ENCODE measurements at places on chromosomes 5 and 9.
A peak's percentile ranks its signal among the peaks of the same experiment; 100 is the strongest.

DNA sequence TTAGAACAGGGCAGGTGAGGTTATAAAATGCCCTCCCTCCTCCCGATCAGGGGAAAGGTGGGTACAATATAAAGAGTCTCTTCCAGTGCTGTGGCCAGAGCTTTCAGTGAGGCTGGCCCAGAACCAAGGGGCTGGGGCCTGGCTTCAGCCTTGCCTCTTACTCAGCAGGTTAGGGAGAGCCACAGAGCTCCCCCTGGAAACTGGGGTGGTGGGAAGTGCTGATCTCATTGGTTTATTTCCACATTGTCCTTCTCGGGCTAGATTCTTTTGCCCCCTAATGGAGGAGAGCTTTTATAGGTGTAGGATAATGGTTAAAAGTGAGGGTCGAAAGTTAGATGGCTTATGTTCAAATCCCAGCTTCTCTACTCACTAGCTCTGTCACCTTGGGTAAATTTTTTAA is 186.7 kb upstream of the TBC1D2 start:
- DNase-seq = no peak

DNA sequence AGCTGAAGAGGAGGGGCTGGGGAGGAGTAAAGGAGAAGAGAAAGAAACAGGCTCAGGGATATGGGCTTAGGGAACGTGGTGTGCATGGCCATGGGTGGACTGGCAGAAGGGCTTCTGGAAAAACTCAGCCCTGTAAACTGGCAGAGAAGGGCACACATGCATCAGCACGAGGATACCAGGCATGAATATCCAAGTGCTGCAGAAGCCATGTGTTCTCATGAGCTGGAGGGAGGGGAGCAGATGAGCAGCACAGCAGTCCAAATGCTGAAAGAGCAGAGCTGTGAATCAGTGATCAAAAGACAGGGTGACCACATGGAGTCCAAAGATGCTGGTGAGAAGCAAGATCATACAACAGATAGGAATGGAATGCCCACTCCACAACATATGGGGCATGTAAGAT is 72.3 kb downstream of the SEMA5A start:
- DNase-seq = peak; percentile 10

DNA sequence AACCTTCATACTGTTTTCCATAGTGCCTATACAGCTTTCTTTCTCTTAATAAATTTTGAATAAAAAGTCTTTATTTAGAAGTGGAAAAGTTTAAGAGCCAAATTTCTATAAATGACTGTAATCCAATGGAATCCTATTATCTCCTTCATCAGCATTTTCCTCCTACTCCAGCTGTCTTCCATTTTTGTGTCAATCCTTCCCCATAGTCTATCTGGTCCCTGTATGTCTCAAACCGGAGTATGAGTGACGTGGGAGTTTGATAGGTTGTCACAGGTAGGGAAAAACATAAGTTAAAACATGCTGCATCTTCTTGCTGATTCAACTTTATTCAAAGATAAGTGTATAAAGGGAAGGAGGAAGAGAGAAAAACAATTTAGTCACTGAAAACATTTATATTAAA is 70.4 kb downstream of the ADAMTS6 start:
- no peak for DNase-seq

GRCh38 chr9:87865626-87866025 is 17.1 kb upstream of the SPATA31E1 start:
- no peak for DNase-seq

GRCh38 chr5:76608833-76609232 is 14.4 kb downstream of the F2RL2 start:
- no peak for DNase-seq

GRCh38 chr5:132417461-132417860 is 48.0 kb downstream of the SLC22A5 start:
- DNase-seq = no peak

GRCh38 chr9:90569511-90569910 is 73.1 kb downstream of the DIRAS2 start:
- DNase-seq = no peak

- peak; percentile 58 for DNase-seq
These were observed 7.2 kb downstream of the SNAPC4 start for GRCh38 chr9:136392538-136393449.

GRCh38 chr9:127035423-127035822 is 87.0 kb downstream of the ANGPTL2 start:
- no peak for DNase-seq

DNA sequence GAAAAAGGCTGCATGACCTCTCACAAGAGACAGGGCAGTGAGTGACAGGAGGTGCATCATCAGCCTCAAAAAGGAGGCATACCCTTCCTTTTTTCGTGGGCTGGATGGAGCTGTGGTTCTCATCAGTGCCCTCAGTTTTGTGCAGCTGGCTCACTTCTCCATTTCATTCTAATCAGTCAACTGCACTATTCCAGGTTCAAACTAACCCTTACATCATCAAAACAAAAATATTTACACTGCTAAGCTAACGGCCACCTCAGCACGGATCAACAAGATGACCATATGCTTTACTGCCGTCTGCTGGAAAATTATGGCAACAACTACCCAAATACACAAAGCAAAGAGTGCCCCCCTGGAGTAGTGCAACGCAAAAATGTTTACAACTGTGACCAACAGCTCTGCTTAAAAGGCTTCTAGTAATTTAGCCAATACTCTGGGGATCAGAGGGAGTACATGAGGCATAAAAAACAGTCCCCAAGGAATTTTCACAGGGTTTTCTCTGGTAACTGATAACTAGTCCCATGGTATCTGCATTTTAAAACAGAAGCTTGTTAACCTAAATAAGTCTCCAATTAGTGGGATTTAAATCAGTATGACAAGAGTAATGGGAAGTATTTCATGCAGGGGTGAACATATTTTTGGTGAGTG is 10.8 kb downstream of the KCNV2 start:
- peak; percentile 43 for DNase-seq

DNA sequence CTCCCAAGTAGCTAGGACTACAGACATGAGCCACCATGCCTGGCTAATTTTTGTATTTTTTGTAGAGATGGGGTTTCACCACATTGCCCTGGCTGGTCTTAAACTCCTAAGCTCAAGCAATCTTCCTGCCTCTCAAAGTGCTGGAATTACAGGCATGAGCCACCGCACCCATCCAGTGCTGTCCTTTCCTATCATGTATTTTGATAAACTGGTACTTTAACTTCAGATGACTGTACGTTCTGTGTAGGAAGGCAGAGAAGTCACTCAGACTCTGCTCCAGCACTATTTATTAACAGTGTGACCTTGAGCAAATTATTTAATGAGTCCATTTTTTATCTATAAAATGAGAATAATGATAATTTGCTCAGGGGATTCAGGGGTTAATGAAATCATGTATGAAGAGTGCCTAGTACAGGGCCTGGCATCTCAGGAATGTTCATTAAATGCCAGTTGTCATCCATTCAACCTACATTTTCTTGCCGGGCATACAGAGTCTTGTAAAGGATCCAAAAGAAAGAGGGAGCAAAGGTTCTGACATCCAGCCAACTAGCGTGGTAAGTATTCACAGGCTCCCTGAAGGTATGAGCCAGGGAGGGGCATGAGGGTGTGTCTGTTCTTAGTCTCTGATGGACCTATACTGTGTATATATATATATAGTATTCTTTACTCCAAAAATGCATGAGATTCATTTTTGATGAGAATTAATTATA is 201.9 kb downstream of the PBX3 start:
- no peak for DNase-seq

GRCh38 chr5:1156754-1157460 is 44.5 kb upstream of the SLC6A19 start:
- no peak for DNase-seq

DNA sequence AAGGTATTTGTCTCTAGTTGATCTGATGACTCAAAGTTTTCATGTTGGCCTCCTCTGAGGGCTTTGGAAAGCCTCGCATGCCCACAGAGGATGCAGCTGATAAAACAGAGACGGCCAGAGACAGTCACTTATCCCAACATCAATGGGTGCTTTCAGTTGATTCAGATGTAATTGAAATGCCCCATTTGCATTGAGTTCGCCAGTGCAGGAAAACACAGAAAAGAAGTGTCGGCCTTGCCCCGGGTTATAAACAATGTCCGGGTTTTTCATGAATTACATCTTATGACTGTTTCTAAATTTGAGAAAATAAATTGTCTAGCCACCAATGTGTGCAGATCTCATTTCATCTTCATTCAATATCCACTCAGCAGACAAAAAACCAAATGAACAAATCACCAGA is 42.2 kb upstream of the ICE1 start:
- no peak for DNase-seq

DNA sequence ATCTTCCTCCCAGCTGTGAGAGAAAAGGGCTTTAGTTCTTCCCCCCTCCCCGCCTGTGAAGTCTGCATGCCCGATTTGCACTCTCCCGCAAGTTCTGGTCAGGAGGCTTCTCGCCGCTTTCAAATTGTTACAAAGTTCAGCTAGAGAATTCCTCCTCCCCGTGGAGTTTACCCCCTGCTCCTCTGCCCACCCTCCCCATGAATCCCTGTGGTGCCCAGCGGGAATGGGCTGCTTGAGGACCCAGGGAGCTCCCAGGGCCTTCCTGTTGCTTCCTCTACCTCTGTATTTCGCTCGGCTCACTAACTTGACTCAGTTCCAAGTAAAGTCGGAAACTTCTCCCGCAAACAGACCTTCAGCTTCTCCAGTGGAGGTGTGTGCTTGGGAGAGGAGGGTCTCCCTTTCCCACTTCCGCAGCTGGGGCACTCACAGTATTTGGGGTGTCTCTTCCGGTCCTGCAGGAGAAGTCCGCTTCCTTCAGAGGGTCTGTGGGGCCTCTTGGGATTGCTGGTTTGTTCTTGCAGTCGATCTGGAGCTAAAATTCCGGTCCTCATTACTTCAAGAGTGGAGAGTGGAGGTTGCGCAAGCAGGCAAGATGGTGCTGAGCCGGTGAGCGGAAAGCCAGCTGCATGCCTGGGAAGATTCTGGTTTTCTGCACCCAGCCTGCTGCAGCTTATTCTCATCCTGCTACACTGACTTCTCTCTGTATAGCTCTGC is 97.8 kb downstream of the ADAMTS12 start:
- DNase-seq = peak; percentile 5

GRCh38 chr5:127886081-127886480 is 182.9 kb downstream of the CCDC192 start:
- DNase-seq = no peak

DNA sequence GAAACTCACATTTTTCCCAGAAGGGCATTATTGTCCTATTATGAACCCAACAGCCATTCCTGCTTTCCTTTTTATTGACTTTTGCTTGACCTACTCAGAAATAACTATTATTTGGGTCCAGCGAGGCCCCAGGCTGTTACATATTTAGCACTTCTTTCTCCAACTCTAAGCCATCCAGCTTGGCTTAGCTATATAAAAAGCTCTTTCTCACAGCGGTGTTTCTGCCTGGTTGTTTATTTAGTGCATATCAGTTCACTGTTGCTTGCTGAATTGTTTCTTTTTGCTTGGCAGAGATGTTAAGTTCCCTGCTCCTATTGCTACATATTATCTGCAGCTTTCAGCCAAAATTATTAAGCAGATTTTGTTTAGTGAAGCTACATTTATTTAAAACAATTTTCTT is 1156.8 kb upstream of the SEMA6A start:
- DNase-seq = no peak

DNA sequence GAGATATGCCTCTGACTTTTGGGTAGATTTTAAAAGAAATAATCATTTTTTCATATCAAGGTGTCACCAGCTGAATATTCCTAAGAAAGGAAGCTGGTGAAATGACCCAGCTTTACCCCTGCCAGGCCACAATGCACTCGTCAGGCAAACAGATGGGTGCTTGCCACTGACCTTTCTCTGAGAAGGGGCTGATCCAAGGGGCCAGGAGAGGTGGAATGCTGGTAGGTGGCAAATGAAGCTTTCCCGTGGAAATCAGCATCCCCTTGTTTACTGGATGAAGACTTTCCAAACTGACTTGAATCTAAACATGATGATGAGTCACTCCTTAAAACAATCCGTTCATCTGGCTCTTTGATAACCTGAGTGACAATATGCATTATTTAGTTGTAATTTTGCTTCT is 44.3 kb upstream of the PLPP6 start:
- no peak for DNase-seq

GRCh38 chr5:149317281-149318048 is 27.8 kb upstream of the GRPEL2 start:
- peak; percentile 61 for DNase-seq

- DNase-seq = peak; percentile 92
These were observed 76.0 kb downstream of the COL15A1 start for GRCh38 chr9:99019510-99020331.

GRCh38 chr9:127407492-127407843 is 10.5 kb downstream of the SLC2A8 start:
- no peak for DNase-seq

GRCh38 chr9:89137542-89138462 is 40.8 kb downstream of the SHC3 start:
- peak; percentile 81 for DNase-seq

DNA sequence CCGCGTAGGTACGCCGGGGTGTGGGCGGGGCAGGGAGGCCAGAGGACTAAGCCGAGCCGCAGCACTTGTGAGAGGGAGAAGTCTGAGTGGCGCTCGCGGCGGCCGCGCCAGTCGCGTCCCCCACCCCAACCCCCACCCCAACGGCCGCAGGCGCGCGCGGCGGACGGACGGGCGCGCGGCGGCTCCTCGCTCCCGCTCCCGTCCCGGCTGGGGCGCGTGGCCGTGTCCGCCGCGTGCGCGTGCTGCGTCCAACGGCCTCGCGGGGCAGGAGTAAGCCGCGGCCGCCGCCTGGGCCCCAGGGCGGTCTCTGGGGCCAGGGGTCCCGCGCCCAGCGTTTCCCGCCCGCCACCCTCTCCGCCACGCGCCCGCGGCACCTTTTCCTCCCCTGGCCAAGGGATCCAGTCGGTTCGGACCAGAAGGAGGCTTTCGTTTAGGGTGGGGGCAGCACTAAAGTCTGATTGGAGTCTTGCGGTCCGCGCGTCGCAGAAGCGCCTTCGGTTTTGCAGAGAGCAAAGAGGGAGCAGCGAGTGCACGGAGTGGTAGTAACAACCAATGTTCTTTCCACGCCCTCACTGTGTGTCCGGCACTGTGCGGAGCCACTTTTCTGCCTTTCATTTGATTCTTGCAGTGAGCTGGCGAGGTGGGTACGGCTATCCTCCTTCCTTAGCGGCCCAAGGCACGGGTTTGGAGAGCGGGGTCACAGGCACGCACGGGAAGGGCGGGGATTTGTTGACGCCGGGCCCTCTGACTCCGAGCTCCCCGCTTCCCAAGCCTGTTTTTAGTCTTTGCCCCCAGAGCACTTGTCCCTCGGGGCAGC is 483 bp downstream of the G3BP1 start:
- DNase-seq = peak; percentile 62

GRCh38 chr9:92257327-92257726 is 36.2 kb downstream of the IARS1 start:
- DNase-seq = no peak
